Cortex of kidney (tissue), 1 donor: ENCODE measurements at places on chromosomes 3 and 15.

DNA sequence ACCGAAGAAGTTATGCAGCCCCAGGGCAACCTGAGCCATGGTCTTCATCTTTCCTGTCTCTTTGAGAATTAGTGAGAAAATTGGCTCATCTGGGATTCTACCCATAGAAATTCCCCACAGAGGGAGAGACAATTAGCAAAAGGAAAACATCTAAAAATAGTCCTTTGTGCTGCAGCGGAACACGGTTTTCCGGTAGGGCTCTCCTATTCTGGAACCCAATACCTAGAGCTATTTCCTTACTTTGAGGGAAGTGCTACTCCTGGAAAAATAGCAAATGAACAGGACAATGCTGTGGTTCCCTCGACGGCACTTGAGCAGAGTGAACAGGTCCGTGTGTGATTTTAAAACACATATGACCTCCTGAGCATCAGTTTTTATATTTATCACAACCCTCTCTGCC, 210.5 kb downstream of the FGF12 start:
- DNase-seq = no peak

- no peak for DNase-seq
Observed at GRCh38 chr15:80530737-80531365, 126.7 kb downstream of the ARNT2 start.

DNA sequence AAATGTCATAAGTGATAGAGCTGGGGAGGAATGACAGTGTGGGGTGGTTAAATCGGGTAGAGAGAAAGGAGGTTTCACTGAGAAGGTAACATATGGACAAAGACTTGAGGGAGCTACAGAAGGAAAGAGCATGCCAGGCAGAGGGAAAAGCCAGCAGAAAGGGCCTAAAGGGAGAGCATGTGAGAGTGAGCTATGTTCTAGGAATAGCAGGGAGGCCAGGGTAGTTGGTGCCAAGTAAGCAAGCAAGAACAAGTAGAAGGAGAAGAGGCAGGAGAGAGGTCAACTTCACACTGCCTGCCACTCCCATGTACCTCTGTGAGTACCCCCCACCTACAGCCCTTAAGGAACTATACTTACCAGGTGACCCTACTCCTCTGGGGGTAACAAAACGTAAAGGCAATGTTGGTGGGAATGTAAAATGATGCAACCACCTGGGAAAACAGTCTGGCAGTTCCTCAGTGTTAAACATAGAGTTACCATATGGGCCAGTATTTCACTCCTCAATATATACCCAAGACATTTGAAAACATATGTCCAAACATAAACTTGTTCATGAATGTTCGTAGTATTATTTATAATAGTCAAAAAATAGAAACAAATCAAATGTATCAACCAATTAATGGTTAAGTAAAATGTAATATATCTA, 67.6 kb downstream of the SFMBT1 start:
- no peak for DNase-seq

DNA sequence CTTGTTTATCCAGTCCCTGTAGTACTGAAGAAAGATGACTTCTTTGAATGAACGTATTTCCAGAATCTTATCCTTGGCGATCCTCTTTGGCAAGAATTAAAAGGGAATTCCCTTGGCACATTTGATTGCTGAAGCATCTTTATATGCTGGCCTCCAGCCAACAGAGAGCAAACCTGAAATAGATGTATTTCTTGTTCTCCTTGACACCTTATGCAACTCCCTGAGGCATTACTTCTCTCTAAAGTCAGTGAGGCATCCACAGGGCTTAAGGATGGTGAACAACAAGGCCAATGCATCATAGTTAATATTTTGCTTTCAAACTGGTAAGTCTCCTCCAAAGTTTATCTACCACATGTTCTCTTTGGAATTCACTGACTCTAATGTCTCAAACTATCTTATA, 450.9 kb upstream of the THRB start:
- no peak for DNase-seq

DNA sequence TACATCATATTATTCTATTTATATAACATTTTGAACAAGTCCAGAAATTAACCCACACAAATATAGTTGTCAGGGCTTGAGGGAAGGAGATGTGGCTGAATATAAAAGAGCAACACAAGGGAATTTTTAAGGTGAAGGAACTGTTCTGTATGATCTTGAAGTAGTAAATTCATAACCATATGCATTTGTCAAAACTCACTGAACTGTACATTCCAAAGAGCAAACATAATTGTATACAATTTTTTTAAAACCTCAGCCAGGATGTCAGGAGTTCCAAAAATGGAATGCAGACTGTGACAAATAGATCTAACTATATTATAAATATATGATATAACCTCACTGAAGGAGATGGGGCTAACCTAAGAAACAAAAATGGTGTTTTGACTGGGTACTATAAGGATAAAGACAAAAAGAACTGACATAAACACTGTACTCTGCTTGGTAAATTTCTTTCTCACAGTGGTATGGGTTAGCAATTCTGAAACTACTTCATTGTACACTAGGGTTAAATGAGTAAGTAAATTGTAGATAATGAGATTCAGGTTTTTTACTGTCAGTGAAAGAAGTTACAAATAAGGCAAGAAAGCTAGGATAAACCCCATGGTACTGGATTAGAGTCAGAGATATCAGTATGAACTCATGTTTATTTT, 14.4 kb downstream of the GOLGB1 start:
- no peak for DNase-seq

DNA sequence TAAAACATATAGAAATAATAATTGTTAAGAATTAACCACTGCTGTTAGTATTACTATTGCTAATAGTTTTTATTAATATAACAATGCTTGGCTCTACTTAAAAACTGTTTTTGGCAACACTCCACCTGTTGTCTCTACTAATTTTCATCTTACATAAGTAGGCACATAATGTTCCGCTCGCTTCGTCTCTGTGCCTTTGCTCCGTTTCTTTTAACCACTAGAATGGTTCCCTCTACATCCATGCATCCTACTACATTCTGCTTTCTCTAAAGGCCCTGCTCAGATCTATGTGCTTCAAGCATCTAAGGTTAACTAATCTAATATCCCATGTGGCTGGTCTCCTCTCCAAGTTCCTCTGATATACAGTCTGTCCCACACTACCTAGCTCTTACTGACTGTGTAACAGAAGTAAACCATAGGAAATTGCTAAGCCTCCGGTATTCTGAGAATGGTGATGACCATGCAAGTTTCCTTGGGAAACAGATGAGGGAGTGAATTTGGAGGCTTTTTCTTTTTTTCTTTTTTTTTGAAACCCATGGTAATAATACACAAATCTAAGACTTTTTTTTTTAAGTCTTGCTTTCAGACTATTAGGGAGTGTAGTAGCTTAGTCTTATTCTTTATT, 138.3 kb downstream of the P3H2 start:
- no peak for DNase-seq

DNA sequence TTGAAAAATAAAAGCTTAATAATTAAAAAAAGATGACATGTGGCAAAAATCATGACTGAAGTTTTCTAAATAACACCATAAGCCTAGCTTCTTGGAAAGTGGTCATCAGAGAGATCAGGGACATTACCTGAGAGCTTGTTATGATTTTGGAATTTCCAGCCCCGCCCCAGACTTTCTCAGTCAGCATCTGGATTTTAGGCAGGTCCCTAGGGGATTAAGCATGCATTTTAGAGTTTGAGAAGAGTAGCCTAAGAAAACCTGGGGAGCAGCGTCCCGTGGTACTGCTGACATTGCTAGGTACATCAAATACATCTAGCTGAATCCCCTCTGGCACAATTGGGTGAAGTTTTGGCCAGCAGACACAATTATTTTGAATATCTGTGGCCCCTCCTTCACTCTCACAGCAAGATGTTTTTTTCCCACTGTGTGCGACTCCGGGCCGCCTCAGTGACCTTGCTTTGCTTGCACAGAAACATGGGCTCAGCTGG, 58.7 kb upstream of the MEF2A start:
- no peak for DNase-seq

DNA sequence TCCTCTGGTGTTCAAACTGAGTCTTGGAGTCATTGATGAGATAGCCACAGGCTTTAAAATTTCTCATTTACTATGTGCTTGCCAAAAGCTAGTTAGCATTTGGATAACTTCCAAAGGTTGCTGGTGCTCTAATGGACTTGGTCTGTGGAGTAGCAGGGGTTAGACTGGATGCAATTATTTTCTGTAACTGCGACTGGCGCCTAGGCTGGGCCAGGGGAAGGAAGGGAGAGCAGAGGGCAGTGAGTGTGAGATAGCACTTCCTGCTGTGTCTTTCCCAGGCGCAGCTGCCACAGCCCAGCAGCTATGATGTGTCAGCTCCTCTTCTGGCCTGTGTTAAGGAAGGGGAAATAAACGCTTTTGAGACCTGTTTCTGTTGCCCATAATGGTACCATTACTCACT, 98.6 kb downstream of the MYRIP start:
- DNase-seq = no peak
